ENCODE measurements at places on chromosomes 16 and 17. TPM values are rescaled to one million over a fixed set of nuclear protein-coding genes. Genes with fewer than 3 reads are reported as not detected.

DNA sequence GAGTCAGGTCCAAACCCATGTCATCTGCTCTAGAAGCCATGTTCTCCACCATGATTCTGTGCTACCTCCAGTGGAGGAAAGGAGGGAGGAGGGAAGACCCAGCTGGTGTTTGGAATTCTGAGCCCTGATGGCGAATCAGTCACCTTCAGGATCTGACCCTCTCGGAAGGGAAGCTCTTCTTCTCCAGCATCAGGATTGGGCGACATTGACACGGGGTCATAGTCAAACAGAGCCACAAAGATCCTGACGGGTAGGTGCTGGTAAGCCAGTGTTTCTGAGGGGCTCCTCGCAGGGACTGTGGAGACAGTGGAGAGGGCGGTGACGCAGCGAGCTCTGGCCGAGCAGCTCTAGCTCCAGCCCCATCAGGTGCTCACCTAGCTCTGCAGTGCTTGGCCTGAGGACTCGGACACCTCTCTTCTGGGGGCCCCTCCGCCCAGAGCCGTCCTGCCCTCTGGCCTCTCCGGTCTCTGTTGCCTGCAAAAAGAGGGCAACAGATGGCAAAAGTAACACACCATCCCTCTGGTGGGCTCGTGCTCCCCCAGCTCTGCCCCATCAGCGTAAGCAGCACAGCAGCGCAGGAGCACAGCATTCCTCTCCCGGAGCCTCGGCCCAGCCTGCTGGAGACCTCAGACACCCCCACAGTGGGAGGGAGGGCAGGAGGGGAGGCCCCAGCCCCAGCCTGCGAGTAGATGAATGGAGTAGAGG is 21.0 kb downstream of the TSPOAP1 start:
- H3K27me3 ChIP-seq: peaks cover 30% of the 10 kb centered on the region
- DNase-seq: no peak
- H3K4me3 ChIP-seq: no peak overlapping the region
- H3K27ac ChIP-seq: no peak overlapping the region

DNA sequence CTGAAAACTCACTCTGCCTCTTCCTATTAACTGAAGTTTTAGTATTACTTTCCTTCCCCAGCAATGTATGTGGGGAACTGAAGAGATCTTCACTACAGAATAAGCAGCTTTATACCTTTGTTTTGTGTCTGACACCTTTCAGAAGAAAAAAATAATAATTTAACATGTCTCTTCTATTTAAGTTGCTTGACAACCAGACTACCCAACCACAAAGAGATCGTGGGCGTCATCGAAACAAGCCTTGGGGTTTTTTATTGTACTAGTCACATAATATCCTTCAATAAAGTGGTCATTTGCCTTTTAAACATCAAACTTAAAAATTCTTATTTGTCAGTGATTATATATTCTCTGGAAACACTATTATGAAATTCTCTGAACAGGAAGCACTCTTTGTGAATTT is 123.7 kb downstream of the CHD9NB start:
- no peaks in the 10 kb centered on the region for H3K27me3 ChIP-seq
- H3K4me1 ChIP-seq: no peaks in the 10 kb centered on the region
- DNase-seq: no peak
- H3K4me3 ChIP-seq: no peak overlapping the region

Gene BHLHA9
- total RNA-seq: not detected

Gene CLEC3A
- total RNA-seq: not detected

GRCh38 chr16:17469011-17469740 is 1.6 kb downstream of the XYLT1 start:
- no peak for DNase-seq
- H3K27me3 ChIP-seq: no peaks in the 10 kb centered on the region
- no peaks in the 10 kb centered on the region for H3K4me1 ChIP-seq
- H3K36me3 ChIP-seq: no peaks in the 10 kb centered on the region

Gene DRC3
- 2.3 TPM for total RNA-seq

All from MCF 10A (cell line).